Glomerular endothelial cell (primary cell): ENCODE measurements at places on chromosomes 1 and 21. TPM values are rescaled to one million over a fixed set of nuclear protein-coding genes. Genes with fewer than 3 reads are reported as not detected.
A peak's percentile ranks its signal among the peaks of the same experiment; 100 is the strongest.

The ESRRG gene
- 0.23 and 0.44 TPM in 2 replicates for total RNA-seq

The TSPAN2 gene
- total RNA-seq = 0.68 and 1.1 TPM in 2 replicates

The NHLH1 gene
- 0.05 TPM in 1 of 2 replicates, not detected in the other for total RNA-seq

The DNAH14 gene
- total RNA-seq = 13.7 and 17.0 TPM in 2 replicates

The GSTM3 gene
- 25.7 and 39.8 TPM in 2 replicates for total RNA-seq

The FCRL6 gene
- not detected in 2 replicates for total RNA-seq

DNA sequence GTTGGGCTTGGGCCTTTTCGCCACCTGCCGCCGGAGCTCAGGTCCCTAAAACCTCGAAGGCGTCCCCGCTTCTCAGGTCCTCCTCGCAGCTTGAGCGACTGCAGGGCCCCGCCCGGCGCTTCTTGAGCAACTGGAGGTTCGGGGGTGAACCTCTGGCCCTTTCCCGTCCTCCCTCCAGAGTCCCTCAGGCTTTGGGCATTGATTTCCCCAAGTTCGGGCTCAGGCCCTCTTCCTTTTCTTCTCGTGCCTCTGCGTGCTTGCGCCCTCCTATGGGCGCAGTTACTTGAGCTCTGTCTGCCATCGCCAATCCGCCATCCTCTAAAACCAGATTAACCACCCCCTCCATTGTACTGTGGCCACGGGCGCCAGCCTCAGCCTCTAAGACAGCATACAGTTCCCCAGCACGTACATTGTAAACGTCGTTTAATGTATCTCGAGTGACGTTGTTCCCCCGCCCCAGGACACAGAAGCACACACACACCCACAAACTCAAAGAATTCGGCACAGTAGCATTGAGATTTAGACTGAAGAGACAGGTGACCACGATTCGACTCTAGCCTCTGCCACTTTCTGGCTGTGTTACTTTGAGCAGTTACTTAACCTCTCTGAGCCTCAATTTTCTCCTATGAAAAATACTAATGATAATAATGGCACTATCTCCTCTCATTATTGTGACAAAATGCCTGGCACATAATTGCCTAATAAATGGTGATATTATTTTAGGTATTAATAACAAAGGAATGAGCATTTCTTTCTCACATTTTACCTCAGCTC is 22.6 kb downstream of the BTG2 start:
- peak; percentile 27 for DNase-seq

DNA sequence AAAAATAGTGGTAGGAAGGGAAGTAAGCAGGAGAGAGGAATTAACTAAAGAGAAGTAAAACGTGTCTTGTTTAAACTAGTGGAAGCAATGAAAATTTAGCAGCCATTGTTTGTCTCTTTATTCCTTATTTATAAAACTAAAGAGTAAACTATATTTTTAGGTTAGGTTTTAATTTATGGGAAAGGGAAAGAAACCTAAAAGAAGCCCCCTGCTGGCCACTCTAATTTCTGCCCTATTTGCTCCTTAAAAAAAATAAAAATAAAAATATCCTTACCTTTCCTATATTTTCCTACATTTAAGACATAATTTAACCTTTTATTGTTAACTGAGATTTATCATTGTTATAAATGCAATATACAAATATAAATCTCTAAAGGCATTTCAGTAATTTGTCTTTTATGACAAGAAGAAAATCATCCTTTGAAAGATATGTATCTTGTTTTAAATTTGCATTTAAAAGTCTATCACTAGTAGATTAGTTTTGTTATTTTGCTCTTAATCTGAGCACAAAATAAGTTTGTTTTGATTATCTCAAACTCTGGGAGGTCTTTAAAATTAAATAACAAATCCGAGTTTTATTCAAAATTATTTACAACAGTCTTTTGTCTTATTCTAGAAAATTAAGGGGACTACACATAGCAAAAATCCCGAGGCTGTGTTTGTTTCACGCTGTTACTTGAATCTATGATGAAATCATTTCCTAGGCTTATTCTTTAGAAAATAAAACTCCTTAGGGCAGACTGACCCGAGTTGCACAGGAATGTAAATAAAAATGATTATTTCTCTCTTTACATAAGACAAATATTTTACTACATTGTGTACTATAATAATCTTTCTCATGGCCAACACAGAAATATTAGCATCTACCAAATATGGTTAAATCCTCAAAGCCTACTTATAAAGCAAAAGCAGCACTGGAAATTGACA is 201.7 kb downstream of the NRIP1 start:
- no peak for DNase-seq

GRCh38 chr1:19750101-19750881 is 49.4 kb downstream of the TMCO4 start:
- no peak for DNase-seq

- DNase-seq = no peak
These were observed 53.9 kb downstream of the MEGF6 start for GRCh38 chr1:3557366-3557765.

DNA sequence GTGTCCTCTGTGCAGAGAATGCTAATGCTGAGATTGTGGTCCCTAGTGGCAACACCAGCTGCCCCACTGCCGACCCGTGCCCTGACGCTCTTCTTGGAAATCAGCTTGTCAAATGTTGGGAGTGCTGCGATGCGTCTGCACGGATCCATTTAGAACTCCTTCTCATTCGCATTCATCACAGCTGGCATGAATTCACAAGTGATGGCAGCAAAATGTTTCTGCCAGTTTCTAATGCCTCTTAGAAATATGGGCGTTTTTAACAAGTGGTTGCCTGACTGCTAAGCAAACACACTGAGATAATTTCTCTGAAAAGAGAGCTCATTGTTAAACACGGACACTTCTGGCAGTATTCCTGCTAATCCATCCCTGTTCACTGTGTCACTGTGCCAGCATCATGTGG is 131.9 kb upstream of the KCNJ6 start:
- DNase-seq = no peak

GRCh38 chr1:155166051-155166470 is 7.0 kb downstream of the KRTCAP2 start:
- no peak for DNase-seq

GRCh38 chr21:44449473-44450363 is 5.6 kb upstream of the LRRC3 start:
- no peak for DNase-seq

GRCh38 chr1:17248781-17249180 is at the start of gene PADI3:
Gene PADI3, plus strand, starts transcription at chr1:17249098. Its CDS starts 40 bp downstream, at chr1:17249138.
- no peak for DNase-seq

DNA sequence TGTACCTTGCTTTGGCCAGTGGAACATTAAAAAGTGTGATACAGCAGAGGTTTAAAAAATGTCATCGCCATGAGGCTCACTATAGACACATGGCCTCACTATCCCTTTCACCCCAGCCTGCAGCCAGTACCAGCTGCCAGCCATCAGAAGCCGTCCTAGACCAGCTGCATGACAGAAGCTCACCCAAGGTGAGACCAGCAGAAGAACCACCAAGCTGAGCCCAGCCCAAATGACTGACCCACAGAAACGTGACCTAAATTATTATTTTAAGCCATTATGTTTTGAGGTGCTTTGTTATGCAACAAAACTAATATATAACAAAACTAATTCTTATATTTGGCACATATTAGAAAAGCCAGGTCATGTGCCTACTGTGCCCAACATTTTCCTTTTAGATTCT is 91.1 kb downstream of the KCNN3 start:
- no peak for DNase-seq

DNA sequence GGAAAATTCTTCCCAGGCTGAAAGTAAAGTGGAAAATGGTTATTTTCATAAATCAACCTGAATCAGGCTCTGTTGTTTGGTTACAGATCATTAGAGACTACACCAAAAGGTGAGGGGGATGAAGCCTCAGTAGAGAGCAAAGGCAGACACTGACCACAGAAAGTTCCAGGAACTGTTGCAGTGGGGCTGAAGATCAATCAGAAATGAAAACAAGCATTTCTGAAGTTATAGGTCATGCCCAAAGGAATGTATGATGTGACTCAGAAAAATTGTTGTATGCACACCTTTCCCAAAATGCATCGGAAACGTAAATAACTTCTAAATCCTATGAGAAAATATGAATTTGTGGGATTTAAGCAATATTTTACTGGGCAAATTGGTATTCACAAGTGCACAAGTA is 63.3 kb downstream of the FYB2 start:
- no peak for DNase-seq

DNA sequence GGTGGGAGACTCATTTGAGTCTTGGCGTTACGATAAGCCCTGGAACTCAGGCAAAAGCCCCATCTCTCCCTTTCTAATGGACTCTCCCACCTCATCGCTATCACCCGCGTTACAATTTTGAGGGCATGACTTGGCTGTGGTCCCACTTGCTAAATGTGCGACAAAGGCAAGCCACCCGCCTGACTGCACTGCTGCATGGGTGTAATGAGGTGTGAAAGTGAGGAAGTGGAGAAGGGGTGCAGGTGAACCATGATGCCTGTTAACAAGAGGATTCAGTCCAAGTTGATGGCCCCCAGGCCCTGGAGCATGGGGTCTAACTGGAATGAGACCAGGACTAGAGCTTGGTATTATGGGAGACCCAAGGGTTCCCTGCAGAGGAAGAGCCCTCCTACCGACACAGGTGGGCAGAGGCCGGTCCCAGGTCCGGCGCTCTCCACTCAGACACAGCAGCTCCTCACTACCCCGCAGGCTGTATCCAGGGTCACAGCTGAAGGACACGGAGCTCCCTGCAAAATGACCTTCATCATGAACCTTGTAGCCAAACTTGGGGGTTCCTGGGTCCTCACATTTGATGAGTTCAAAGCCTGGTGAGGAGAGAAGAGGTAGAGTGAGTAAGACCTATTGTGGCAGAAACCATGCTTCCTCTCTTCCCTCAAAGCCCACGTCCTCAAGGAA is 165.4 kb upstream of the HMGB4 start:
- DNase-seq = no peak

DNA sequence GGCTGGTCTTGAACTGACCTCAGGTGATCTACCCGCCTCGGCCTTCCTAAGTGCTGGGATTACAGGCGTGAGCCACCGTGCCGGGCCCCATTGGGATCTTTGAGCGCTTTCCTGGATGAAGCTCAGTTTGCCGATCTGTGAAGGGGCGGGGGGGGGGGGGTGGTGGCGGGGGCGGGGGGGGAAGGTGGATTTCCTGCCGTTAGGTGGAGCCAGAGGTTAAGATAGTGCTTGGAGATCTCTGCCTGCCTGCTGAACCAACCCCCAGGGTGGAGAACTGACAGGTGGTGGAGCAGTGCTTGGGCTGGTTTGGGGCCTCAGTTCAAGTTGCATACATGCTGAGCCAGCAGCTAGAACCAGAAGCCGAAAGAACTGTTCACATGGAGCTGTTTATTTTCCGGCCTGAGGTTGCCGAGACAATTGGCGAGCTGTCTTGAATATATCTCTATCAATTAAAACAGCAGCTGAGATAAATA is 1.7 kb downstream of the TMCC2 start:
- DNase-seq = no peak

- no peak for DNase-seq
These were observed 73.7 kb upstream of the NRIP1 start for GRCh38 chr21:15138490-15138889.

- DNase-seq = no peak
These were observed 894 bp downstream of the EPB41 start for GRCh38 chr1:28915031-28915895.
